ENCODE measurements at places on chromosomes 1 and 21.

- peaks cover 20% of the 10 kb centered on the region for H3K36me3 ChIP-seq
- no peaks in the 10 kb centered on the region for H3K27me3 ChIP-seq
- peak; percentile 35 for DNase-seq
- H3K4me1 ChIP-seq = peaks cover 58% of the 10 kb centered on the region
Observed at GRCh38 chr1:24486331-24487065, 16.1 kb upstream of the RCAN3 start.

DNA sequence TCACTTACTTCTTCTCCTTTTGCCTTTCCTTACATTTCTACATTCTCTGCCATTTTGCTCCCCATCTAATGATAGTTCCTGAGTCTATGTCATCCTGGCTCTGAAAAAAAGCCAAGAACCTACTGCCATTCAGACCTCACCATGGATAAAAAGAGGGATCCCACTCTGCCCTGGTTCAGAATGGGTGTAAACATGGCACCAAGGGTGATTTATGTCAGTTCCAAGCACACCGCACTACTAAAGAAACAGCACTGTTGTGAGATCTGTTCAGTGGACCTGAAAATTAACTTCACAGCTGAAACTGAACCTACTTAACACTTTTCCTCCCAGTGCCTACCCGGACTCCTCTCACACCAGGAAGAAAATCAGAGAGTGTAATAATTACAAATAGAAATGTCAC, 72.3 kb upstream of the NTPCR start:
- H3K27me3 ChIP-seq = no peaks in the 10 kb centered on the region
- peak overlapping the region; percentile 75 for H3K27ac ChIP-seq
- H3K36me3 ChIP-seq = no peaks in the 10 kb centered on the region

DNA sequence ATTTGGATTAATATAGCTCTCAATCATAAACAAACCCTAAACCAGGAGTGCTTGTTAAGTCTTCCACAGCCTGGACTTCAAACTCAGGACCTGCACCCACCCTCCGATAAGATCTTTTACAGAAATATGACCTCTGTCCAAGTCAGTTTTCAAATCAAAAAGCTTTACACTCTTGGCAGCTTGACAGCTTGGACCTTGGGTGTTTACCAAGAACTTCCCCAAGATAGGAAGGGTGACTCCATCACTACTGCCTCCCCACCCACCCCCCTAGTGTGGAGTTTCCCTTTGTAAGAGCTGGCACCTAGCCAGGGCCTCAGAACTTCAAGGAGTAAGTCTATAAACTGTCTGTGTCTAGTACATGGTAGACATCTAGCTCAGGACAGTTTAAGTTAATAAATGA, 9.6 kb downstream of the BCAR3 start:
- H3K27me3 ChIP-seq = no peaks in the 10 kb centered on the region
- peaks cover 23% of the 10 kb centered on the region for H3K36me3 ChIP-seq
- H3K4me3 ChIP-seq = no peak overlapping the region
- peaks cover 18% of the 10 kb centered on the region for H3K4me1 ChIP-seq
- no peak for DNase-seq

- H3K4me1 ChIP-seq = peaks cover 17% of the 10 kb centered on the region
- H3K27me3 ChIP-seq = no peaks in the 10 kb centered on the region
- H3K36me3 ChIP-seq = peaks cover 43% of the 10 kb centered on the region
- DNase-seq = no peak
Observed at GRCh38 chr1:184826001-184826400, 71.3 kb upstream of the EDEM3 start.
